HT1080 (cell line): ENCODE measurements at places on chromosomes 7 and 10. TPM values are rescaled to one million over a fixed set of nuclear protein-coding genes. Genes with fewer than 3 reads are reported as not detected.

Gene DPYSL4
- not detected in 2 replicates for total RNA-seq

DNA sequence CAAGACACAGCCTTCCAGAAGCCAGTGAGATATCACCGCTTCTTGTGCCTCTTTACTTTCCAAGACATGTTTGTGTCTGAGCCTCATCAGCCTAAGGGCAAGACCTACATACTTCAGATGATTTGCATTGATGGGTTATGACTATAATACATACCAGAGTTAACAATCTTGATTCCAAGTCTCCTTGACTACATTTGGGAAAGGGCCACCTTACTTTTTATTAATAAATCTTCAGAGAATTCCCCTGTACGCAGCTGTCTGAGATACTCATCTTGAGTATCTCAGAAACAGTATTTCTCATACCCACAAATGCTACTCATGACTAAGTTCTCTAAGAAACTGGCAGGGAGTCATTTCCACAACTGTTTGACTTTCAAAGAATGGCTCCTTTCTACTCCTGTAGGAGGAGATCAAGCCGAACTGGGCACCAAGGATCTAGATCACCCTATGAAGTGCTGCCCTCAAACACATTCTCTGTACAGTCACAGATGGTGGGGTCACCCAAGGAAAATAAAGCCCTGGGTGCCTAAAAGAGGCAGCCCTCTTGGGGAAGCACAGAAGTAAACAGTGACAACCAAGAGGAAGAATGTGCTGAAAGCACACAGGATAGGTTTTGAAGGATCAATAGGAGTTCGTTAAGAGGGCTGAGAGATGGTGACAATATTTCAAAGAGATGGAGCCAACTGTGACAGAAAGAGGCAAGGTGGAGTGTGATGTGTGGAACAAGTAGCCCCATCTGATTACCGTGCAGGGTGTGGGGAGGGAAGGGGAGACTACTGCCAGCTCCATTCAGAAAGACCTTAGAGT is 138.9 kb downstream of the JAZF1 start:
- DNase-seq = peak; percentile 75

- DNase-seq = no peak
These were observed 51.3 kb downstream of the HIP1 start for GRCh38 chr7:75687246-75688088.

DNA sequence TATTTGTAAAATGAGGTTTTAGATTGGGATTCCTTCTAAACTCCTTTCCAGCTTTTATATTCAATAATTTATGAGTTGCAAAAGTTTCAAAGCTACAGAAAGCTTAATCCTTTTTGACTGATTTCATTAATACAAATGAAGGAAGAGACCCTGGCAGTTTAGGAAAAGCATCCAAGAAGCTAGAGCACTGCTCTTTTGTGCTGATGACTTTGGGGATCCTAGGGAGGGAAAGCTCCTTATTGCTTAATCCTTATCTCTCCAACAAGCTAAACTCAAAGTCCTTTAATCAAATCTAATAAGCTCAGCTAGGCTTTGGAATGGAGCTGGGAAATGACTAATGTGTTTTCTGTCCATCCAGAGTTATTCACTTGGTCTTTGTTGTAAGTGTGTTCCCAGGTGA is 285.4 kb downstream of the ACTR3B start:
- no peak for DNase-seq

Gene RTKN2
- total RNA-seq = 6.2 and 6.5 TPM in 2 replicates

DNA sequence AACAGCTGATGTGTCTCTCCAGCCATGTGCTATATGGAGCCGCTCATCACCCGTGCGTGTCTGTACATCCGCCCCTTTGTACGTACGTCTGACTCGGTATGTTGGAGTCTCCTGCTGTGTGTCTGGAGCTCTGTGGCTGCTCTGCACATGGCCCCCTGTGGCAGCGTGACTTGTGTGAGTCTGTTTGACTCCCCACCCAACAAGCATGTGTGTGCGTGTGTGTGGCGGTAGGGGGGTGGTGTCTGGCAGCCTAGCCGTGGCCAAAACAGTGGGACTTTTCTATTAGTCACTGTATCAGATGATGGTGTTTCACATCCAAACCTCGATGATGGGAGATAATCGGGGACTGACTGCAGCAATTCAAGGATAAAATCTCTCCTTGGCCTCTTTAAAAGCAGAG is 94.1 kb downstream of the COL13A1 start:
- no peak for DNase-seq

GRCh38 chr7:78675511-78675910 is 778.0 kb downstream of the MAGI2 start:
- DNase-seq = no peak

GRCh38 chr10:125788156-125789034 is 12.8 kb upstream of the MMP21 start:
- peak; percentile 9 for DNase-seq

DNA sequence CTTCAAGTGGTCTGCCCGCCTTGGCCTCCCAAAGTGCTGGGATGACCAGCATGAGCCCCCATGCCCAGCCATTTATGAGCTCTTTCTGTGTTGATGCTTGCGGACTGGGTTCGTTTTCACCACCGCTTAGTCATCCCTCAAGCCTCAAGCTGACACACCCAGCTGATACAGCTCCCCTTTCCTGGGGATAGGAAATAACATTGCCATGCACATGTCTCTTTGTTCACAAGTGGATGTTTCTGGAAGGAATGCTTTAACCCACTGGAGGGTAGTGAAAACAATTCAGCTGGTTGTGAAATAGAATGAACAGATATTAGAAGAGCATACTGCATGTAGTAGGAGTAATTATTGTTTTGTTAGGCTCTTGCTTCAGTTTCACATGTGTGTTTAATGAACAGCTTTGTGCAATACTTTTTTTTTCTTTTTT is 8.5 kb upstream of the METTL27 start:
- peak; percentile 95 for DNase-seq

Gene ADCY1
- total RNA-seq = 0.08 and 0.13 TPM in 2 replicates

Gene AGAP9
- 4.3 and 4.4 TPM in 2 replicates for total RNA-seq

Gene MPP7
- 0.20 and 0.27 TPM in 2 replicates for total RNA-seq

GRCh38 chr7:158258411-158259130 is 329.1 kb downstream of the PTPRN2 start:
- no peak for DNase-seq

DNA sequence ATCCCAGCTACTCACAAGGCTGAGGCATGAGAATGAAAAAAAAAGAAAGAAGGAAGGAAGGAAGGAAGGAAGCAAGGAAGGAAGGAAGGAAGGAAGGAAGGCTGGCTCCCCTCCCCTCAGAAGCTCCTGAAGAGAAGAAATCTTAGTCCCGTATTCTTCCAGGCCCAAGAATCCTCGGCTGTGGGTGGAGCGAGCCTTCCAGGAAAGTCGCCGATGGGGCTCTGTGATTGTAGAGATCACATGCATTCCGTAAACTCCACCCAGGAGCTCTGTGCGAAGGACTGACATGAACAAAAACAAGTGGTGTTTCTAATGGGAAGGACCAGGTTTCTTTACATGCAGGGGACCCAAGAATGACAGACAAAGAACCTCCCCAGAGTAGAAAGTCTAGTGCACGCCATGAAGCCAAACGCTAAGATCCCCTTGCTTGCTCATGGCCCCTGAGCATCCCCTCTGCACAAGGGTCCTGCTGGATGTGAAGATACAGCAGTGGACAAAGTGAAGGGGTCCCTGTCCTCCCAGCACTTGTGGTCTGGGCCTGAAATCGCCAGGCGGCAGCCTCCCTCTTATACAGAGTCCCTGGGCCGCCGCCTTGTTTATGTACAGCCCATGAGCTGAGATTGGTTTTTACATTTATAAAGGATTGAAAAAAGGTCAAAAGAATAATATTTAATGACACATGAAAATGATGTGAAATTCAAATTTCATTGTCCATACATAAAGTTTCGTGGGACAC is 25.2 kb downstream of the CNPY1 start:
- no peak for DNase-seq

Gene KCP
- 0.35 and 1.4 TPM in 2 replicates for total RNA-seq

DNA sequence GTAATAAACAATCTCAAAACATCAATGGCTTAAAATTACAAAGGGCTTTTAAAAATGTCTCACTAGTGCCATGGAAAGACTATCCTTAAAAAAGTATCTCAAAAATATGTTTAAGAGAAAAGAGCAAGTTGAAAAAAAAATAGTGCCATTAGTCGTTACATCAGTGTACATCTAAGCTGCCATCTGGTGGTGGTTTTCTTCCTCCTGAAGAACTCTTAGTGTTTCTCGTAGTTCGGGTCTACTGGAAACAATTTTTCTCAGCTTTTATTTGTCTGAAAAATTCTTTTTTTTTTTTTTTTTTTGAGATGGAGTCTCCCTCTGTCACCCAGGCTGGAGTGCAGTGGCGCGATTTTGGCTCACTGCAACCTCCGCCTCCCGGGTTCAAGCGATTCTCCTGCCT is 5.9 kb upstream of the GARIN1A start:
- DNase-seq = no peak
